Kidney glomerular epithelial cell (primary cell): ENCODE measurements at places on chromosomes 13 and 19.

DNA sequence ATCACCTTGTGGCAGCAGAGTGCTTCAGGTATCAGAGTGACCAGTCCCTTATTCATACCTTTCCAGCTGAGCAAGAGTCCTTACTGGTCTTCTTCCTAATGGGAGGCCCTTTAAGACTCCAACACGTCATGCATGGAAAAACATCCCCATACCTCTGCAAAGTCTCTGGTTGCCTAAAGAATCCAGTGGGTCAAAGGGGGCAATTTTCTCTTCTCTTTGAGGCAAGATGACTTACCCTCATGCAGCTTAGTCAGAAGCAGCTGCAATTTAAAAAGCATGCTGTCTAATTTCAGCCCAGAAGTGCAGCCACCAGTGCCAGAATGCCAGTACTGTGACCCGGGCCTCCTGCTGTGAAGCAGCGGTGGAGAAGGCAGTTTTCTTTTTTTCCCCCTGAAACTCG lies 18.7 kb downstream of the PPP5C start:
- no peak for DNase-seq

GRCh38 chr19:14385492-14385891 lies 4.2 kb downstream of the ADGRE5 start:
- no peak for DNase-seq

DNA sequence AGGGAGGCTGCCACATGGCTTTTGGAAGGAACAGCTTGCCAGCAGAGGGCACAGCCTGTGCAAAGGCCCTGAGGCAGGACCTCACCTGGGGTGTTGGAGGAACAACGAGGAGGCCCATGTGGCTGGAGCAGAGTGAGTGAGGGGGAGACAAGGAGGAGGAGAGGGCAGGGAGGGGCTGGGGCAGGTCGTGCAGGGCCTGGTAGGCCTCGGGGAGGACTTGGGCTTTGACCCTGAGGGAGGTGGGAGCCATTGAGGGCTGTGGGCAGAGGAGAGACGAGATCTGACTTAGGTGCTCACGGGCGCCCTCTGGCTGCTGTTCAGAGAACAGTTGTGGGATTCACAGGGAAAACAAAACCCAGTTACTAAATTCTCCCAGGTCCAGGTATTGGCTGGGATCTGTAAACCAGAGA lies 25.2 kb downstream of the ZNRF4 start:
- no peak for DNase-seq

DNA sequence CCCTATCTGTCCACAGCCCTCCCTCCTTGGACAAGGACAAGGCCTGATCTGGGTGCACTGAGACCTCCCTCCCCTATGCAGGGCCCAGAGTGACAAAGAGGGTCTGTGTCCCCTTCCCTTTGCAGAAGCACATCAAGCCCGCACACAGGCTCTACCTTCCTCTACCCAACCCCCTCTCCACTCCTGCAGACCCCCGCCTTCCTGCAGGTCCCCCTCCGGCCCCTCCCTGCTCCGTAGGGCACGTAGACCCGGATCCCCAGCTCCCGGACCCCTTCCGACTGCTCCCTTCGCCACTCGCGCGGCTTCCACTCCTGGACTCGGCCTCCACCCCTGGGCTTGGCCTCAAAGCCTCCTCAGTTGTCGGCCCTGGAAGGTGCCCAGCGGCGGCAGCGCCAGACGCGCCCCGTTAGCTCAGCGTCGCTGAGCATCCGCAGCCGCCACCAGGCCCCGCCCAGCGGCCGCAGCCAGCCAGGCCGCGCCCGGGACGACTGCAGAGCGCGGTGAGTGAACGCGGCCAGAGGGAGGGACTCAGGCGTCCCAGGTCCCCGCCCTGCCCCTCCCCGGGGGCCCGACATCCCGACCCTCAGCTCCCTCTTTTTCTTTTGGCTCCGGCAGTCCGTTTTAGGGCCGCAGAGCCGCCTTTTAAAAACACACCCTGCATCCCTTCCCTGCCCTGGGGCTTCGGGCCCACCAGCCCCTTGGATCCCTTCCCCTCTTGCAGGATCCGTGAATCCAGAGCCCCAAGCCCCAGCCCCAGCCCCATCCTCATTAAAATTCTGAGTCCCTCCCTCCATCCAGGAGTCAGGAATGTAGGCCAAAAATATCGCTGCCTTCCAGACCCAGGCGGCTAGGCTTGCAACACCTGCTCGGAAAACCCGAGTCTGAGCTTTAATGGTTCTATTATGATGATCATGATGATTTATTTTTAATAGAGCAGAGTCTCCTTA lies 1.5 kb upstream of the MYADM start:
- DNase-seq, result peak; percentile 26

- DNase-seq, result no peak
These were observed 4.5 kb downstream of the PSMD8 start for GRCh38 chr19:38378866-38379265.

DNA sequence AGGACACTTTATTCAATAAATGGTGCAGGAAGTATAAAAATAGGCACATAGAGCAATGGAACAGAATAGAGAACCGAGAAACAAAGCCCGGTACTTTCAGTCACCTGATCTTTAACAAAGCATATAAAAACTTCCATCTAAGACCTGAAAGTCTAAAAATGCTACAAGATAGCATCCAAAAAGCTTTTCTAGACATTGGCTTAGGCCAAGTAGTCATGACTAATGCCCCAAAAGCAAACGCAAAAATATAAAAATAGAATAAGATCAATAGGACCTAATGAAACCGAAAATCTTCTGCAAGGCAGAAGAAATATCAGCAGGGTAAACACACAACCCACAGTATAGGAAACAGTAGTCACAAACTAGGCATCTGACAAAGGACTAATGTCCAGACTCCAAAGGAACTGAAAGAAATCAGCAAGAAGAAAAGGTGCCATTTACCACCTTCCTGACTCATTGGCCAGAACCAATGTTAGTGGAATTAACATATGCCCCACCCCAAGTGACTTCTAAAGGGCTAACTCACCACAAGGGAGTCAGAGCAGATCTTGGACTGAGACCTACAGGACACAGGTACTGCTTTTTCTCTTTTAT lies 40.8 kb upstream of the CEACAM21 start:
- no peak for DNase-seq

DNA sequence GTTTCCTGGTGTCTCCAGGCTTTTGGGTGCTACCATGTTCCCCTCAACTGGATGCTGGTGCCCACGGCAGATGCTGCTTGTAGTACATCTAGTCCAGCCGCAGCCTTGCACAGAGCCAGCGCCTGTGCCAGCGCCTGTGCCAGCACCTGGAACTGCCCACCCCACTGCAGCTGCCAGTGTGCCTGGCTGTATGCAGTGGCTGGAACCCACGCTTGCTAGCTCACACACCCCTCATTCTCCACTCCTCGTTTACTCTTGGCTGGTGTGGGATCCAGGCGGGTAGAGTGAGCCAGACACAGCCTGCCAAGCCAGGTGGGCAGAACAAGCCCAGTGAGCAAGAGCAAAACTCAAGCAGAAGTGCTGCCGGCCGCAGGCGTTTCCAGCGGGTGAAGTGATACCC lies 428.6 kb downstream of the SLITRK1 start:
- no peak for DNase-seq

DNA sequence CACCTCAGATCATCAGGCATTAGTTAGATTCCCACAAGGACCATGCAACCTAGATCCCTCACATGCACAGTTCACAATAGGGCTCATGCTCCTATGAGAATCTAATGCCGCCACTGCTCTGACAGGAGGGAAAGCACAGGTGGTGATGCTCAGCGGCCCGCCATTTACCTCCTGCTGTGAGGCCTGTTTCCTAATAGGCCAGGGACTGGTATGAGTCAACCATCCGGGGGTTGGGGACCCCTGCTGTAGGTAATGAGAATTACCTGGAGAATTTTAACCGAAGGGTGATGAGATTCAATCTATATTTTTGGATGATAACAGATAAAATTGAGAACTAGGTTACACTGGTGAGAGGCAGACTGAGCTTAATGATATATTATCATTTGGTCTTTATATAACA lies 101.4 kb downstream of the LACC1 start:
- no peak for DNase-seq

DNA sequence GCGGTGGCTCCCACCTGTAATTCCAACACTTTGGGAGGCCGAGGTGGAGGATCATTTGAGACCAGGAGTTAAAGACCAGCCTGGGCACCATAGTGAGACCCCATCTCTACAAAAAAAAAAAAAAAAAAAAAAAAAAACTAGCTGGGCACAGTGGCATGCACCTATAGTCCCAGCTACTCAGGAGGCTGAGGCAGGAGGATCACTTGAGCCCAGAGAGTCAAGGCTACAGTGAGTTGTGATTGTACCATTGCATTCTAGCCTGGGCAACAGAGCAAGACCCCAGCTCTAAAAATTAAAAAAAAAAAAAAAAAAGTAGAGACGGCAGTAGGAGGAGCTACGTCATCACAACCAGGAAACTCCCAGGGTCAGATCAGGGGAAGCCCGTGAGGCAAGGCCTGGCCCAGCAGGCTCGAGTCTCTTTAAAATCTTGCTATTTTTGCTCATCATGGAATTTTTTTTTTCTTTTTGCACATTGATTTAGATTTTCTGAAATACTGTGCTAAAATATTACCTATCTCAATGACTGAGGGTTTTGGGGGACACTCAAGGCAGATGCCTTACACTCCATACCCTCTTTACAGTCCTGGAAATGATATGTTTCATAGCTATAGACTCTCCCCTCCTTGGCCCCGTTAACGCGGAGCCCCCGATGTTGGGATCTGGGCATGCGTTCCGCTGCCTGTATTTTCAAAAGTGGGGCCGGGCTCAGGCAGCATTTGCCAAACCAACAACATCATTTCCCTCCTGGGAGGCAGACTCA lies 44.4 kb upstream of the USE1 start:
- DNase-seq, result no peak

GRCh38 chr19:5825178-5825577 lies 14.3 kb downstream of the FUT6 start:
- no peak for DNase-seq

GRCh38 chr13:100944791-100945345 lies 270.3 kb upstream of the TMTC4 start:
- no peak for DNase-seq

DNA sequence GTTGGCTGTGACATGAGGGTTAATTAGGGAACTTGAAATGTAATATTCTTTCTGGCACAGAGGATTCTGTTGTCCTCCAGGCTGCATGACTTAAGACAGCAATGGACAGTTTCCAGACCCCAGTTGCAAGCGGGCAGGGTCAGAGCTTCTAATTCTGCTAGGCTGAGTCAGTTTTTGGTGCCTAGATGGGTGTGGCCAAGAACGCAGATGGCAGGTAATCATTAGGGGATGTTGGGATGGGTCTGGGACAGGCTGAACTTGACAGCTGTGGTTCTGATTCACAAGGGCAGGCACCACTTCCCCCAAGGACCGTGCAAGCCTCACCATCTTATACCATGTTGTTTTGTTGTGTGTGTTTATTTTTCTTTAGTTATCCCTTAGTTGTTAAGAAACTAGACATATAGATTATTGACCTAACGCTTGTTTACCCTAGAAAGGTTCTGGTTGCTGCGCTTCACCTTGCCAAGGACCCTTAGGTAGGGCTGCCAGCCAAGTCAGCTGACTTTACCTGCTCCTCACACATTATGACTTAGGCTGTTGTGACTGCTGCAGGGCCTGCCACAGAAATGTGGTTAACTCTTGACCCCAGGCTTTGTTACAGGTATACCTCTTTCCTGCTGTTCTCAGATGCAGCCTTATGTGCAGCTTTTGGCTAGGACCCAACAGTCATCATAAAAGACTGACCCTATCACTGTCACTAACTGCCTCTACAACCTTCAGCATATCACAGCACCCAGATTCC lies 117.7 kb upstream of the KLF12 start:
- DNase-seq, result no peak

DNA sequence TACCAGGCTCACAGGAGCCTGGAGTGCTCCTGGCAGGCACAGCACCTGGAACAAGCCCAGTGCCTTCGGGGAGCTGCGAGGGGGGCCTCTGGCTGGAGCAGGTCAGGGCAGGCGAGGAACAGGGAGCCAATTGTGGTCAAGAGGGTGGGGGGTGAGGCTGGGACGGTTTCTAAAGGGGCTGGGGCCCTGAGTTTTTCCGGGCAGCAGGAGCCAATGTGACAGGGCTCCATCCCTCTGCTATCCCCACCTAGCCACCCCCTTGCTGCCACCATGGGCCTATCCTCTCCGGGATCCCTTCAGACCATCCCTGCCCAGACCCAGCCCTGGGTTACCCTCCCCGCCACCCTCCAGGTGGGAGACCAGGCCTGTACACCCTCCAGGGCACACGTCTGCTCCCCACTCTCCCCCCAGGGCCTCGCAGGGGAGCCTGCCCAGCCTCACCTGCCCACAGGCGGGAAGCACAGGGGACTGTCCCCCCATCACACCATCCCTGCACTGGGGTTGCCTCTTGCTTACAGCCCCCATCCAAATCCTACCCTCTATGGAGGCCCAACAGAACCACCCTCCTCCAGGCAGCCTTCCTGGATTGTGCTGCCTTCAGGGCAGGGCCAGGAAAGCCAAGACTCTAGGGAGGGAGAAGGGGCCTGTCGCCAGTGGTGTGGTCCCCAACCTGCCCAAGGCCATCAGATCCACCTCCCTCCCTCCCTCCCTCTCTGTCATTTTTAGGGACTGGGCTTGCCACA lies 121.0 kb downstream of the URI1 start:
- DNase-seq, result no peak

DNA sequence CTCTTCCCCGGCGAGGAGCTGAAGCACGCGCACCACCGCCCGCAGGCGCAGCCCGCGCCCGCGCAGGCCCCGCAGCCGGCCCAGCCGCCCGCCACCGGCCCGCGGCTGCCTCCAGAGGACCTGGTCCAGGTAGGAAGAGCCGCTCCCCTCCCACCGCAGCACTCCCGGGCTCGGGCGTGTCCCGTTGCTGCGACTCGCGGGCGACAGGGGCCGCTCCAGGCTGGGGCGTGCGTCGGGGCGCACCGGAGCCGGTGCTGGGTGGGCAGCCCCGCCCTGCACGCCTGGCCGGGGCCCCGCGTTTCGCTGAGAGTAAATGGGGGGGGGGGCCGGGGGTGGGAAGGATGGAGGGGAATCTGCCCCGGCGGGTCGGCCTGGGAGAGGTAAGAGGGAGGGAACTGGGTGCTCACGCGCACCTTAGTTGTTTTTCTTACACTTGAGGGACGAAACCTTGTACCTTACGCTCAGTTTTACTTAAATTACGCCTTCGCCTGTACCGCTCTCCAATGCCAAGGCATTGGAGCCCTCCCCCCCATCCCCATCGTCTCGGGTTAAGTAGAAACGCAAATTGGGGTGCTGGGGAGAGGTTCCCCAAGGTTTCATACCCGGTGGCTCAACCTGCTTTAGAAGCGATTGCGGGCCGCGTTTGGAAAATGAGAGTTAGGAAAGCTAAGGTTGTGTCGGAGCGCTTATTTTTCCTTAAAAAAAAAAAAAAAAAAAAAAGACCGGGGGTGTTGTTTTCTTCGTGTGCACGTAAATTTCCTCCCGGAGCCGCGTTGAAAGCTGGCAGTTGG lies 850 bp downstream of the KLF5 start:
- no peak for DNase-seq

- peak; percentile 13 for DNase-seq
These were observed 137.5 kb downstream of the TNFRSF19 start for GRCh38 chr13:23707674-23708073.
